Stimulated activated CD8-positive, alpha-beta memory T cell treated with anti-CD3 and anti-CD28 coated beads, Interleukin-2, amount 100 ng/mL, for 1 hour (primary cell): ENCODE measurements at places on chromosomes 11 and 22.

GRCh38 chr11:10908215-10908951, 50.5 kb upstream of the ZBED5 start:
- no peak for DNase-seq

GRCh38 chr11:62143727-62144126, 19.9 kb downstream of the INCENP start:
- no peak for DNase-seq

GRCh38 chr11:125268611-125269010, 104.1 kb downstream of the PKNOX2 start:
- DNase-seq = no peak

GRCh38 chr11:117415358-117415896, 87.8 kb downstream of the CEP164 start:
- DNase-seq = no peak

DNA sequence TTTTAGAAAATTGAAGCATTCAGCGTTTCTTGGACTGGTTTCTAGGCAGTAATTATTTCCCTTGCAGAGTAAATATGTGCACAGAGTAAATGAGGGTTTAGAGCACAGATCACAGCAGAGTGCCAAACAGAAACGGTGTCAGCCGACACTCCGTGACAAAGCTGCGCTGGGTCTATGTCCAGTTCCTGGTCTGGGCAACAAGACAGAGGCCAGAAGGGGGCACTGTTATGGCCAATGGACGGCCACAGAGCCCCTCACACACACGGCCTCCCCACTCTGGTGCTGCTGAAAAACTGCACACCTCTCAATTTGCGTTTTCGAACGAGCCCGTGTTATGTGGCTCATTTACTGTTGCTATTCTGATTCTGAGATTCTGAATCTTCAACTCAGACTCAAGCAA, 180.7 kb downstream of the MPPED1 start:
- DNase-seq = no peak

DNA sequence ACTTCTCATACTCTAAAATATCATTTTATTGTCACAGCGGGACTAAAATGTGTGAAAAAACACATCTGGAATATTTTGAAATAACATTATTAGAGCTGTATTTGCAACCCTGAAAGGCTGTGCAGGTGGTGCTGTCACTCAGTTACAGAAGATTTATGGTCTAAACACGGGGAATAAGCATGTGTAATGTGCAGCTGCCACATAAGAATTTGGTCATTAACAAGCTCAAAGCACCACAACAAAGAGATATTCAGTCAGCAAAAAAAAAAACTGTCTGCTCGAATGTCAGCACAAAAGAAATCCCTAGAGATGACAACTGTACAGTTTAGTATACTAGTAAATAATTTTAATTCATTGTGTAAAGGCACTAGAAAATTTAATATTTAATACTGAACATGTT, 31.3 kb downstream of the TMEM123 start:
- DNase-seq = no peak

DNA sequence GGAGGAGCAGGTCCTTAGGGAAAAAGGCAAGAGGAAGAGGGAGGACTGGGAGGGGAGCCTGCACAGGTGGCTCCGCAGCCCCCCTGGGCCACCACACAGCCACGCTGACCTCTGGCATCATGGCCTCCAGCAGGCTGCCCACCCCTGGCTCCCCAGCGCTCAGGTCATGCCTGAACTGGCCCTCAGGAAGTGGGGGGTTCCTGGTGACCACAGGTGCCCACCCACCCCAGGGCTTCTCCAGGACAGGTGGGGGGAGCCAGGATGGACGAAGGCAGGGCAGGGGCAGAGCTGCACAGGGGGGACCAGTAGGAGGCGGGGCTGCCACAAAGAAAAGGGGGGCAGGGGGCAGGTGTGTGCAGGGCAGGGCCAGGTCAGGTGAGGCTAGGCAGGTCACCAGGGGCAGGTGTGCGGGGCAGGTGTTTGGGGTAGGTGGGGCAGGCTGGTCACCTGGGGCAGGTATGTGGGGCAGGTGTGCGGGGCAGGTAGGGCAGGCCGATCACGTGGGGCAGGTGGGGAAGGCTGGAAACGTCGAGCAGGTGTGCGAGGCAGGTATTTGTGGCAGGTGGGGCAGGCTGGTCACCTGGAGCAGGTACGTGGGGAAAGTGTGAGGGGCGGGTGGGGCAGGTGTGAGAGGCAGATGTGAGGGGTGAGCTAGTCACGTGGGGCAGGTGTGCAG, 997 bp downstream of the DEAF1 start:
- DNase-seq = no peak

DNA sequence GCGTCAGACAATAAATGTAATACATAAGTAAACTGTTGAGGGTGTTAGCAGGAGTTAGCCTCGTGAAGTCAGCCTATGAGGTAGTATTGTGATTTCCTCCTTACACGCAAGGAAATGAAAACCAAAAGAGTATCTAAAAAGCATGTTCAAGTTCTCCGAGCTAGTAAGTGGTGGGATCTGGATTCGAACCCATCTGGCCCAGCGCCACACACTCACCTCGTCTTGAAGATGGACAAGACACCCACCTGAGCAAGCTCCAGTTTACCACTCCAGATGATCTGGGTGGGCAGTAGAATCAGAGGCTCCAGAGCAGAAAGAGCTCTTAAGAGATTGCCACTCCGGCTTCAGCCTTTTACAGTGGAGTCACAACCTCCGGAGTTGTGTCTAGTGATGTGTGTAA, 140.3 kb downstream of the PKNOX2 start:
- DNase-seq = no peak

DNA sequence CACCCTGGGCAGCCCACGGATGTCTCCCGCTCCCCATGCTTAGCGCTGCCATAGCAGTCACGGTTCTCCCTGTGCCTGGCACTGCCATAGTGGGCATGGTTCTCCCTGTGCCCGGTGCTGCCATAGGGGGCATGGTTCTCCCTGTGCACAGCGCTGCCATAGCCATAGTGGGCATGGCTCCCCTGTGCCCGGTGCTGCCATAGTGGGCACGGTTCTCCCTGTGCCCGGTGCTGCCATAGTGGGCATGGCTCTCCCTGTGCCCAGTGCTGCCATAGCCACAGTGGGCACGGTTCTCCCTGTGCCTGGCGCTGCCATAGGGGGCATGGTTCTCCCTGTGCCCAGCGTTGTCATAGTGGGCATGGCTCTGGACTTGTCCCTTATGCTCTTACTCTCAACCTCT, 19.9 kb upstream of the ARAP1 start:
- no peak for DNase-seq

DNA sequence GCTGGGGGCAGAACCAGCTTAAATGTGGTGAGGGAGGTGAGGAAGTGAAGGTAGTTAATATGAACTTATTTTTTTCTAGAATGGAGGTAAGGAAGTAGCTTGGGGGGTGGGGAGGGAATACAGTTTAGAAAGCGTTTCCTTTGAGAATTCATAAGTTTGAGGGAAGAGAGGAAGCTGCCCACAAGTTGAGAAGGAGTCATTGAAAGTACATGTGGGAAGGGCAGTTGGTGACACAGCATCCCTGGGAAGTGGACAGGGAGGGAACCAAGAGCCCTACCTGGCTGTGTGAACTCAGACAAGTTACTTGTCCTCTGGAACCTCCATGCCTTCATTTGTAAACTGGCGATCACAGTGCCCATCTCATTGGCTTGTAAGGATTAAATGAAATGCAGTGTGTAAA, 125.9 kb upstream of the SPON1 start:
- DNase-seq = no peak

DNA sequence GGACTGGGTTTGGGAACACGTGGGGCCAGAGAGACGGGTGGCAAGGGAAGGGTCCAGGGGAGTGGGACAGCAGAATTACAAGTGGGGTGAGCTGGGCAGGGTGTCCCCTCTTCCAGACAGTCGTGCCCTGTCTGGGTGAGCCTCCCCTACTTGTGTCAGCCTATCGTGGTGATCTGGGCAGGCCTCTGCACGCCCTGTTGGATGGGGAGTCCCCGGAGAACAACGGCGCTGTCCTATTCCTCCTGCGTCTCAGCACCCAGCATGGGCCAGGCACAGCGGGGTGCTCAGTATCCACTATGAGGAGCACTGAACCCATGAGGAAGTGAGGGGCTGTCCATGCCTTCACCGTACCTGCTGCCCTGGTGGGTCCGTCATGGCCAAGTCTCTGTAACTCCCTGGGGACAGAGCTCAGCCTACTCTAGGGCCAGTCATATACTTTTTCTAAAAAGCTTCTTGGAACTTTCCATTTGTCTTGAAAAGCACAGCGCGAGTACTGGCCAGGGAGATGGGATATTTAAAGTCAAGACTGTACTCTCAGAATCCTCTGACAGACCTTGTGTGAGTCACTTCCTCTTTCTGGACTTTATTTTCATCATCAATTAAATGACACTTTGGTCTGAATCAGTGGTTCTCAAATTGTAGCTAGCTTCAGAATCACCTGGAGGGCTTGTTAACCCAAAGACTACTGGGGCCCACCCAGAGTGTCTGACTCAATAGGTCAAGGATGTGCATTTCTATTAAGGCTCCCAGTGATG, 81.7 kb upstream of the NECTIN1 start:
- no peak for DNase-seq

DNA sequence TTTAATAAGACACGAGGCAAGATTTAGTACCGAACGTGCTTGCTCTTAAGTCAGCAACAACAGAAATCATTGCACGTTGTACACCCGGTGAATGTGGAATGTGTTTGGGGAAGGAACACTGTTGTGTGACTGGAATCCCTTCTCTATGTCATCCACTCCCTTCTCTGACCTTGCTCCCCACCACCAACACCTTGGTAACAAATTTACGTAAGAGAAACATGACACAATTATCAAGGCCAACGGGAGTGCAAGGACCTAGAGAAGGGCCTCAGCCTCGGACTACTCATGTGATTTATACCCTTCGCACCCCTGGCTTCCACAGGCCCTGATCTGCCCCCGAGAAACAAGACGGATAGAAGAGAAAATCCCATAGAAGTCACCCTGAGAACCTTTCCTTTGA, 236.2 kb downstream of the LARGE1 start:
- no peak for DNase-seq

- no peak for DNase-seq
Measured at GRCh38 chr22:46953968-46954765, 191.7 kb downstream of the TBC1D22A start.

DNA sequence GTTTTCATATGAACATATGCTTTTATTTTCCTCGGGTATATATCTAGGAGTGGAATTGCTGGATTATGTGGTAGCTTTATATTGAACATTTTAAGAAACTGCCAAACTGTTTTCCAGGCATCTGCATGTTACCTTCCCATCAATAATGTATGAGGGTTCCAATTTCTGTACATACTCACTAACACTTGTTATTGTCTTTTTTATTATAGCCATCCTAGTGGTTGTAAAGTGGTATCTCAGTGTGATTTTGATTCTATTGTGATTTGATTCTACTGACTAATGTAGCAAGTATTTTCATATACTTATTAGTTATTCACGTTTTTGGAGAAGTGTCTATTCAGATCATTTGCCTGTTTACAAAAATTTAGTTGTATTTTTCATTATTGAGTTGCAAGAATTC, 2.0 kb downstream of the ANO5 start:
- DNase-seq = no peak
